ENCODE measurements at places on chromosomes 13 and 19. TPM values are rescaled to one million over a fixed set of nuclear protein-coding genes. Genes with fewer than 3 reads are reported as not detected.

DNA sequence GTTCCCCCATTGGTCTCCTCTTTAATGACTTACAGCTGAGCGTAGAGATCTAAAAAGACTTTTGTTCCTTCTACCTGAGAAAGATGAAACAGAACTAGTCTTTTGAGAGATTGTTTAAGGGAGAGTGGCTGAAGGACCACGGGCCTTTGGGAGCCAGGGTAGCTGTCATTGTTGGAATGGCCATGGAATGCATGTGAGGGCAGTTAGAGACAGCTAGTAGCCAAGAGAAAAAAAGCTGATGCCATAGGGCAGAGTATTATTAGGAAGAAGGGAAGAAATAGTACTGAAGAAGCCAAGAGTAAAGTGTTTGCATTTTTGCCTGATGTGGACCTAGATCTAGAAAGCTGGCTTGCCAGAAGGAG lies 5.6 kb downstream of the ZNF507 start:
- H3K27ac ChIP-seq: peak overlapping the region; percentile 71
- DNase-seq: no peak
- H3K27me3 ChIP-seq: no peaks in the 10 kb centered on the region
- peaks cover 33% of the 10 kb centered on the region for H3K4me1 ChIP-seq

Gene ZNF534
- not detected for total RNA-seq

Gene TUBA3C
- not detected for total RNA-seq

- H3K4me3 ChIP-seq: no peak overlapping the region
- H3K4me1 ChIP-seq: no peaks in the 10 kb centered on the region
- H3K27me3 ChIP-seq: no peaks in the 10 kb centered on the region
- H3K36me3 ChIP-seq: no peaks in the 10 kb centered on the region
- DNase-seq: no peak
These were observed 15.5 kb upstream of the MYH14 start for GRCh38 chr19:50187937-50188336.

DNA sequence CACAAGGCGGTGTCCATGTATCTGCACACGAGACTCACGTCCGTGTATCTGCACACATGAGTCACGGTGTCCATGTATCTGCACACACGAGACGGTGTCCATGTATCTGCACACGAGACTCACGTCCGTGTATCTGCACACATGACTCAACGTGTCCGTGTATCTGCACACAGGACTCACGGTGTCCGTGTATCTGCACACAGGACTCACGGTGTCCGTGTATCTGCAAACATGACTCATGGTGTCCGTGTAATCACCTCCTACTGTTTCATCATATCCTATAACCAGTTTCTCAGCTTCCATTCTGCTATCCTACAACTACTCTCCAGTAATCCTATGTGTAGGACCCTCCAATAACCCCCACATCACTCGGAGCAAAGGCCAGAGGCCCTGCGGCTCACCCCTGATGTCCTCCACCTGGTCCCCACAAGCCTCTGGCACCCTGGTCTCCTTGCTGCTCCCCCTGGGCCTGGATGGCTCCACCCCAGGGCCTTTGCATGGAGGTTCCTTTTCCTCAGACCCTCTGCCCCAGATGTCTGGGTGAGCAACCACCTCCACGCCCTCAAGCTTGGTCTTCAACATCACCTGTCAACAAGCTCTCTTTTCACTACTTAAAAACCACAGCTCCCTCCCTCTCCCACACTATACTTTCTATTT lies 2.5 kb upstream of the TMEM255B start:
- H3K4me1 ChIP-seq: no peaks in the 10 kb centered on the region
- H3K4me3 ChIP-seq: no peak overlapping the region
- H3K27me3 ChIP-seq: no peaks in the 10 kb centered on the region
- no peak for DNase-seq
- H3K36me3 ChIP-seq: no peaks in the 10 kb centered on the region

GRCh38 chr13:73107481-73107880 lies 48.7 kb downstream of the KLF5 start:
- no peak for DNase-seq
- no peak overlapping the region for H3K4me3 ChIP-seq
- H3K27me3 ChIP-seq: no peaks in the 10 kb centered on the region
- no peak overlapping the region for H3K27ac ChIP-seq
- H3K4me1 ChIP-seq: no peaks in the 10 kb centered on the region

DNA sequence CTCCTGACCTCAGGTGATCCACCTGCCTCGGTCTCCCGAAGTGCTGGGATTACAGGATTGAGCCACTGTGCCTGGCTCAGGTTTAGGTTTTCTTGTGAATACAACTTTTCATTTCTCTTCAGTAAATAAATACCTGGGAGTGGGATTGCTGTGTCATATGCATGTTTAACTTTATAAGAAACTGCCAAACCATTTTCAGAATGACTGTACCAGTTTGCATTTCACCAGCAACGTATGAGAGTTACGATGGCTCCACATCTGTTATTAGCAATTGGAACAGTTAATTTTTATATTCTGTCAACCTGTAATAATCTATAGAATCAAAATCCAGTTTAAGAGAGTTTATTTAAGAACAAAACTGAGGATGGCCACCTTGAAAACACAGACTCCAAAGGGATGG lies 52.2 kb downstream of the TEX26 start:
- DNase-seq: no peak
- H3K27ac ChIP-seq: no peak overlapping the region
- no peaks in the 10 kb centered on the region for H3K36me3 ChIP-seq
- H3K4me3 ChIP-seq: no peak overlapping the region
- H3K4me1 ChIP-seq: no peaks in the 10 kb centered on the region
